ENCODE measurements at places on chromosomes 4 and X.

DNA sequence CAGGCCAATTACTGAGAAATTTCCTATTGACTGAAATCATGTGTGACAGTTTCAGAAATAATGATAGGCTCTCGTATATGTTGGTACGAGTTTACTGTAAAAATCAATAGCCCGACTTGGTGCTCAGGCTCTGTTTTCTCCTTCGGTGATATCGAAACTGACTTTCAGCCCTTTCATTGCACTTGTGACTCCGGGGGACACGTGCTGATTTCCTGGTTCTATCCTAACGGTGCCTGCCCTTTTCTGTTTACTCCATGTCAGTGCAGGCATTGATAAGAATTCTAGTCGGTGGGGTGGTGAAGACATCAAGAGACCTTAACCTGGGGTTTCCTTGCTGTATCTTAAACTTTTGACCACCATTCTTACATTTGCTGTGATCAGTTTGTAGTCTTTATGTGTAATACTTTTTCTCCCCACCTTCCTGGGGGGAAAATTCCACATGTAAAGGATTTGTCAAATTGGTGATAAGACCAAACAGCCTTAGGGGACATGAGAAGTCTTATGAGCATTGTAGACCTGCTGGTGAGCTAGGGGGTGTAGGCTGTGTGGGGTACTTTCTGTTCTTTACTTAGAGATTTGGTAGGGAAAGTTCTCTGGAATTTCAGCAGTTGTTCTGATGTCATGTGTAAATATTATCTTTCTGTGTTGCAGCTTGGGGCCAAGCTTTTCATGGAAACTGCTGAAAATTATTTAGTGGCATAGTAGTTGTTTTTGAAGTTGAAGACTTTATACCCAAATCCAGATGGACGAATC is 52.7 kb downstream of the TMEM131L start:
- no peaks in the 10 kb centered on the region for H3K36me3 ChIP-seq
- no peaks in the 10 kb centered on the region for H3K27me3 ChIP-seq
- H3K4me1 ChIP-seq: no peaks in the 10 kb centered on the region
- no peak overlapping the region for H3K27ac ChIP-seq
- no peak for DNase-seq

GRCh38 chr4:66574145-66574978 is 904.1 kb upstream of the EPHA5 start:
- no peak overlapping the region for H3K4me3 ChIP-seq
- no peaks in the 10 kb centered on the region for H3K27me3 ChIP-seq
- no peak for DNase-seq
- H3K27ac ChIP-seq: no peak overlapping the region

DNA sequence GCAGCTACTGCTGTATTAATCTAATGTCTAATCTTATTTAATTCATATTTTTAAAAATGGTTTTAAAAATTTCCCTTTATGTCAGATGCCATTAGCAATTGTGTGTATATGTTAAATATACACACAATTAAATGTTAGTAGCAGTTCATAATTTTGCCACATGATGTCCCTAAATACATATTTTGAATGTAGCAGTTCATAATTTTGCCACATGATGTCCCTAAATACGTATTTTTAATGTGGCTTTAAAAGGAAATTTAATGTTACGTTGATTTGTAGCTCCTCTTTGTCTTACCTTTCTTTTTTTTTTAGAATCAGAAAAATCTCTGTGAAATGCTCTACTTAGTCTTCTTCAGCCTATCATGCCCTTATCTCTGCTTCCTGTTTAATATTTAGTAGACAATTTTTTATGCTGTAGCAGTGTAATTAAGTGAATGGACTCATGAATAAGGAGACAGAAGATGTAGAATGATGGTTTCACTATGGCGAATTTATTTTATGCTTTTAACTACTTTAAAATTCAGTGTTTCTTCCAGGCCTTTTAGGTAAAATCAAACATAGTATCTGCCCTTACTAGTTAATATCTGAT is 26.1 kb downstream of the RBM46 start:
- H3K4me3 ChIP-seq: no peak overlapping the region
- H3K27ac ChIP-seq: no peak overlapping the region
- no peaks in the 10 kb centered on the region for H3K27me3 ChIP-seq

DNA sequence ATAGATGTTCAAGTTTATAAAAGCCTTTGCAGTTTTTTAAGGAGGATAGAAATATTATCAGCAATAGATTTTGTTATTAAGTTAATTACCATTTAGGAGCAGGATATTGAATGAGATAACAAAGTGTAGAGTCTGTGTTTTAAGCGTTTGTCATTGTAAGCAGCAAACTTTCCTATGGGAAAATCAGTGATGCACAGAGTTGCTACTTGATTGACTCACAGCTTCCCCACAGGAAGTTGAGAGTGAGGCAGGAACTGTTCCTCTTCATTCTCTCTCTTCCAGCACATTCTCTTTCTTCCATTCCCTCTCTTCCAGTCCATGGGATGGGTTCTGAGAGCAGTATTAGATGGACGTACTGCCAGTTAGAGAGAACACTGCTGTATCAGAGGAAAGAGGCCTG is 867.7 kb upstream of the AGA start:
- peaks cover 9% of the 10 kb centered on the region for H3K4me1 ChIP-seq
- no peak overlapping the region for H3K4me3 ChIP-seq
- H3K27me3 ChIP-seq: no peaks in the 10 kb centered on the region
- no peak for DNase-seq
- H3K27ac ChIP-seq: peak overlapping the region; percentile 77

GRCh38 chr4:157791236-157791635 is 381.6 kb downstream of the GASK1B start:
- no peak overlapping the region for H3K27ac ChIP-seq
- H3K27me3 ChIP-seq: no peaks in the 10 kb centered on the region
- no peak for DNase-seq
- H3K36me3 ChIP-seq: no peaks in the 10 kb centered on the region

GRCh38 chrX:153600032-153600373 is 1.1 kb upstream of the CCNQ start:
- H3K4me1 ChIP-seq: no peaks in the 10 kb centered on the region
- H3K27ac ChIP-seq: no peak overlapping the region
- H3K27me3 ChIP-seq: no peaks in the 10 kb centered on the region
- H3K36me3 ChIP-seq: no peaks in the 10 kb centered on the region
- DNase-seq: no peak

GRCh38 chr4:26204249-26204825 is 116.5 kb upstream of the RBPJ start:
- no peak overlapping the region for H3K27ac ChIP-seq
- no peak overlapping the region for H3K4me3 ChIP-seq
- no peaks in the 10 kb centered on the region for H3K36me3 ChIP-seq
- no peak for DNase-seq
- no peaks in the 10 kb centered on the region for H3K4me1 ChIP-seq

DNA sequence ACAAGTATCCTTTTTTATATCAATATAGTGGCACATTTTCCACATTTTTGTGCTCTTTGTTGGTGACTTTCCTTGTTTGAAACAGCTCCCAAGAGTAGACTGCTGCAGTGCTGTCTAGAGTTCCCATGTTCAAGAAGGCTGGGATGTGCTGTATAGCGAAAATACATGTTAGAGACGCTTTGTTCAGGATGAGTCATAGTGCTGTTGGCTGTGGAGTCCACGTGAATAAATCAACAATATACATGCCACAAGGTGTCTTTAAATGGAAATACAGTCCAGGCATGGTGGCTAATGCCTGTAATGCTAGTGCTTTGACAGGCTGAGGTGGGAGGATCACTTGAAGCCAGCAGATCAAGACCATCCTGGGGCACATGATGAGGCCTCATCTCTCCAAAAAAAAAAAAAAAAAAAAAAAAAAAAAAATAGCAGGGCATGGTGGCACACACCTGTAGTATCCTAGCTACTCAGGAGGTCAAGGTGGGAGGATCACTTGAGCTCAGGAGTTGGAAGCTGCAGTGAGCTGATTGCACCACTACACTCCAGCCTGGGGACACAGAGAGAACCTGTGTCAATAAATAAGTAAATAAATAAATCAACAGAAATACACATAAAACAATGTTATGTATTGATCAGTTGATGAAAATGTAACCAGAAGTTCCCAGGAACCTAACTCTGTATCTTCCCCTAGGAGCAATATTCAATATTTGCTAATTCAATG is 256.8 kb upstream of the STS start:
- H3K4me1 ChIP-seq: peaks cover 8% of the 10 kb centered on the region
- H3K27ac ChIP-seq: no peak overlapping the region
- no peaks in the 10 kb centered on the region for H3K27me3 ChIP-seq

- no peak overlapping the region for H3K4me3 ChIP-seq
- no peak overlapping the region for H3K27ac ChIP-seq
- H3K36me3 ChIP-seq: no peaks in the 10 kb centered on the region
- no peaks in the 10 kb centered on the region for H3K27me3 ChIP-seq
- H3K4me1 ChIP-seq: peaks cover 11% of the 10 kb centered on the region
- DNase-seq: peak; percentile 79
Measured at GRCh38 chr4:145061318-145061920, 36.6 kb downstream of the ANAPC10 start.

GRCh38 chrX:106249706-106250379 is 81.7 kb downstream of the PWWP3B start:
- no peak overlapping the region for H3K27ac ChIP-seq
- peak; percentile 58 for DNase-seq
- H3K4me3 ChIP-seq: no peak overlapping the region

GRCh38 chrX:17376431-17377077 is 1.6 kb downstream of the NHS start:
- H3K4me3 ChIP-seq: peak overlapping the region; percentile 35
- no peaks in the 10 kb centered on the region for H3K36me3 ChIP-seq
- H3K4me1 ChIP-seq: peaks cover 11% of the 10 kb centered on the region
- no peak overlapping the region for H3K27ac ChIP-seq
- DNase-seq: no peak

DNA sequence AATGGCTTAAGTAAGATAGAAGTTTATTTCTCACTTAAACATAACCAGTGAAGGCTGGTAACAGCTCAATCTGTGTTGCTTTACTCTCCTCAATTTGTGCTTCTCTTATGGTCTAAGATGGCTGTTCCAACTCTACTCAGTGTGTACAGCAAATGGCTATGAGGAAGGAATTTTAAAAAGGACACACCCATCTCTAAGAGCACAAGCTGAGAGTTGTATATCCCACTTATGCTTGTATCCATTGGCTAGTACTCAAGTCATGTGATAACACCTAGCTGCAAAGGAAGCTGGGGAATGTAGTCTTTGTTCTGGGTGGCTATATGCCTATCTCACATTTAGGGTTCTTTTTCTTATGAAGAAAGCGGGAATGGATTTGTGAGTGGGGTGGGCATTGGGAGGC is 63.3 kb downstream of the GPAT3 start:
- H3K36me3 ChIP-seq: no peaks in the 10 kb centered on the region
- no peak overlapping the region for H3K27ac ChIP-seq
- no peaks in the 10 kb centered on the region for H3K4me1 ChIP-seq

- no peak overlapping the region for H3K27ac ChIP-seq
- no peaks in the 10 kb centered on the region for H3K36me3 ChIP-seq
- DNase-seq: no peak
- H3K4me3 ChIP-seq: no peak overlapping the region
- H3K27me3 ChIP-seq: no peaks in the 10 kb centered on the region
- peaks cover 5% of the 10 kb centered on the region for H3K4me1 ChIP-seq
Measured at GRCh38 chr4:182494103-182494502, 250.9 kb downstream of the TENM3 start.

- DNase-seq: no peak
- H3K4me1 ChIP-seq: peaks cover 3% of the 10 kb centered on the region
- no peak overlapping the region for H3K27ac ChIP-seq
- H3K4me3 ChIP-seq: no peak overlapping the region
- H3K36me3 ChIP-seq: no peaks in the 10 kb centered on the region
Measured at GRCh38 chr4:72666910-72667309, 97.9 kb upstream of the ADAMTS3 start.

DNA sequence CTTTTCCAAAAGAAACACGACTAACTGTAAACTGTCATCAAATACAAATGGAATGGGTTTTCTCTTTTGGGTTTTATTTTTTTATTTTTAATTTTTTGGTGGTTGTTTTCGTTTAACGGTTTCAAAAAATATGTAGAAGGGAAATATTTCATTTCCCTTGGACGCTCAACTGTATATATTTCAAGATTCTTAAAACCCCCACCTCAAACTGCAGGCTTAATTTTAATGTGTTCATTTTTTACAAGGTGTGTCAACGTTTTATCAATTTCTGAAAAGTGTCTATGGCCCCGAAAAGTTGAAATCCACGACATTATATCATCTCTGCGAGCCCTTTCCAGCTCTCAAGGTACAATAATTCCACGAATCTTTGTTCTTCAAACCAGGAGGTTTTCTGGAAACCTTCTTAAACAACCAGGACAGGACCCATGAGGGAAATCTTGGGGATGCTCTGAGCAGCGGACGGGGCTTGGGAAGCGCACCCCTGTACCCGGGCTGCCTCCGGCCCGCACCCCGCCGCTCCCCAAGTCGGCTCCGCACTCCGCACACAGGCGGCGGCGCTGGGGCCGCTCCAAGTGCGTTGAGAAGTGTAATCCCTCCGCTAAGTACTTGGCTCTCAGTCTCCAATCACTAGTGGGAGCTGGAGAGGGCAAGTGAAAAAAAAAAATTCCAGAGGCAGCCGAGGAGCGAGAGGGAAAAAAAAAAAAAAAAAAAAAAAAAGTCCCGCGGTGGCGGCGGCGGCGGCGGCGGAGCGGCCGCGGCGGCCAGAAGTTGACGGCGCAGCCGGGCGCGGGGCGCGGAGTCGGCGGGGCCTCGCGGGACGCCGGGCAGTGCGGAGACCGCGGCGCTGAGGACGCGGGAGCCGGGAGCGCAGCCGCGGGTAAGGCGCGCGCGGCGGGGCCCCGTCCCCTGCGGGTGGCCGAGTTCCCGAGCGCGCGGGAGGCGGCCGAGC is at the start of gene BMPR1B:
Gene BMPR1B (plus strand): TSS at position 764 of the 949 bp plus-strand sequence. CDS start 346,470 bp downstream, outside the sequence.
- peak within 1 kb of the TSS; percentile 37 for H3K4me3 ChIP-seq
- peaks cover 95% of the 10 kb centered on the region for H3K27me3 ChIP-seq
- no peaks in the 10 kb centered on the region for H3K4me1 ChIP-seq
- DNase-seq: peak; percentile 74
- no peaks in the 10 kb centered on the region for H3K36me3 ChIP-seq

- no peaks in the 10 kb centered on the region for H3K4me1 ChIP-seq
- no peak for DNase-seq
- H3K36me3 ChIP-seq: no peaks in the 10 kb centered on the region
- no peak overlapping the region for H3K27ac ChIP-seq
- H3K27me3 ChIP-seq: no peaks in the 10 kb centered on the region
Measured at GRCh38 chrX:73262991-73263390, 48.3 kb upstream of the NAP1L2 start.

- no peak for DNase-seq
- H3K27me3 ChIP-seq: no peaks in the 10 kb centered on the region
- no peak overlapping the region for H3K4me3 ChIP-seq
- H3K4me1 ChIP-seq: peaks cover 49% of the 10 kb centered on the region
- peak overlapping the region; percentile 14 for H3K27ac ChIP-seq
- H3K36me3 ChIP-seq: no peaks in the 10 kb centered on the region
Measured at GRCh38 chr4:158796370-158797140, 27.7 kb downstream of the FNIP2 start.

DNA sequence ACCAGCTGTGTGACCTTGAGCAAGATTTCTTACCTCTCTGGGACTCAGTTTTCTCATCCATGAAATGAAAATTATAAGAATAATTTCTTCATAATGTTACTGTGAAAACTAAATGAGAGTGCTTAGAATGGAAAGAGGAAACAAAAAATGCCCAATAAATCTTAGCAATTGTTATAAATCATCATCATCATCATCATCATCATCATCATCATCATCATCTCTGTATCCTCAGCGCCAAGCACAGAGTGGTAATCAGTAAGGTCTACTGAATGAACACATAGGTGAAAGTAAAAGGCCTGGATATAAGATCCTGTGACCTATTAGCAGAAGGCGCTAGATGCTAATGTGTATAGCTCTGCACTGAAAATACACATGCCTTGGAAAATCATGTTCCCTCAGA is 6.8 kb upstream of the STARD8 start:
- no peaks in the 10 kb centered on the region for H3K27me3 ChIP-seq
- H3K36me3 ChIP-seq: no peaks in the 10 kb centered on the region
- no peak for DNase-seq
- no peak overlapping the region for H3K27ac ChIP-seq
